ENCODE measurements at places on chromosomes 12 and 14.
A peak's percentile ranks its signal among the peaks of the same experiment; 100 is the strongest.

DNA sequence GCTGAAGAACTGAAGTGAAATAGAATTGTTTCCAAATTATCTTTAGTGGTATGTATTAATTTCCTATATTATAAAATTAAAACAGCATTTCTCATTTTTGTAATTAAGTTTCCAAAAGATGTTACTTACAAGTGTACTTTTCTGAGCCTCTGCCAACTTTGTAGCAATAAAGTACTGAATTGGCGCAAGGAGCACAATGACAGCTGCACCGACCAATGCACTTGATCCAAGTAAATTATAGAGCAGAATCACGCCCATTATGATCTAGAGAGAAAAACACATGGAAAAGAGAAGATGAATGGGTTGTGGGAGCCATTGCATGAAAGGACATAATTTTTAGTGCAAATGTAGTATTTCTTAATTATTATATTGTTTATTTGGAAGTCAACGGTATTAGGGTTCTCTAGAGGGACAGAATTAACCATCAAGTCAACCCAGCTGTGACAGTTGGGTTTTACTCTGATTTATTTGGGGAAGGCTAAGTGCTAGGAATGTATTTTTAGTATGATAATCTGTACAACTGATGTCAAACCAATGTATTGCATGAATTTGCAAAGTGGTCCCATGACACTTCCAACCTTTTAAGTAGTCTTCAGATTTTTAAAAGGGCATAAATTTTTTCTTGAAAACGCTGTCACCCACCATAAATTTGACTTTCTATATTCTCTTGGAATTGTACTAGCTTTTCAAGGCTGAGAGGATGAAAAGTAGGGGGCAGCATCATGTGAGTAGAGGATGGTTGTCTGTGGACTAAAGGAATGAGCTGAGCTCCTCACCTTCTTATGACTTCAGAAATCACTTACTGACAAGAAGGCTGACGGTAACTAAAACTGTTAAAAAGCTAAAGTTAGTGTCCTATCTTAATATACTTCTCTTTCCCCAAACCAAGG lies 33.0 kb downstream of the ABCC9 start:
- DNase-seq, result no peak

DNA sequence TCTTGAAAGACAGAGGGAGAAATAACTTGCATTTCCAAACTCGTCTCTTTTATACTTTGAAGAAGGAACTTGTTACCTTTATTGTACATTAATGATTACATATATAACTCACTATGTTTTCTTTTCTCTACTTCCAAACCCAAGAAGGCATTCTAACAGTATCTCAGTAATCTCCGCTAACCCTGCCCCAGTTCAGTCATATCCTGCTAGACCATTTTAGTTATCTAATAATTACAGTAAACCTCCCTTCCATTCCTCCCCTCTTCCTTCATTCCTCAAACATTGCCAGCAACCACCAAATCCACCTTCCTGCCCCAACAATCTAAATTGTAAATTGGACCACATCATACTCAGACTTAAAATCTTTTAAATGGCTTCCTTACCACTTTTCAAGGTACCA lies 30.6 kb downstream of the STK38L start:
- no peak for DNase-seq

DNA sequence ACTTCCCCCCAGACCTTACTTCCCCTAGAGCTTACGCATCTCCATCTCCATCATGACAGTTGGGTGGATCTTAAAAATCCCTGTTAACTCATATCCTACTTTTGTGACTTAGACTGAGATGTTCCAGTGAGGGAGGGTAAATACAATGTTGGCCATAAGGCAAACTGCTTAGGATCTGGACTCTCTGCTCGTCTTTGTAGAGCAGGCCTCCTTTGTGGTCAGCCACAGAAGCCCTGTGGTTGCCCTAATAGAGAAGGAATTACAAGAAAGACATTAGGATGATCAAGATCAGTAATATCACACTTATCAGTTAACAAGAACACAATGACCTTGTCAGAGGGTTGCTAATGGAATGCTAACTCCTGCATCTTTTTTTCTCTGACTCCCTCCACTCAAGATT lies 52.0 kb downstream of the TMEM132C start:
- DNase-seq, result no peak

GRCh38 chr14:68961781-68962584 lies 17.1 kb downstream of the ACTN1 start:
- no peak for DNase-seq

- DNase-seq, result no peak
Measured at GRCh38 chr14:104223101-104224041, 85.0 kb downstream of the KIF26A start.

GRCh38 chr12:52354200-52354599 lies 13.1 kb downstream of the KRT85 start:
- DNase-seq, result no peak

DNA sequence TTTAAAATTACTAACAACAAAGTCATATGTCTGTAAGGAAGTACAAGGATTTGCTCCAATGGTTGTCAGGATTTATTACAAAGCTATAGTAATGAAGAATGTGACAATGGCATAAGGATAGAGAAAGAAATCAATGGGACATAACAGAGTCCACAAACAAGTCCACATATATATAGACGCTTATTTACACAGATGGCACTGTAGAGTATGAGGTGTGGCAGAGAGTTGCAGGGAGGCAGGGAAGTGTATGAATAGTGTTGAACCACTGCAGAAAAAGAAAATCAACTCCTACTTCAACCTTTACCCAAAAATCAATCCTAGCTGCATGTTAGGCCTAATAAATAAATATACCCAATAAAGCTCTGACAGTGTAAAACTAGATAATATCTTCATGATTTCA lies 21.3 kb downstream of the SOS2 start:
- no peak for DNase-seq

GRCh38 chr12:89417246-89417977 lies 65.1 kb upstream of the DUSP6 start:
- DNase-seq, result no peak

GRCh38 chr12:4742416-4742970 lies 22.3 kb downstream of the GALNT8 start:
- no peak for DNase-seq

GRCh38 chr12:117193903-117194302 lies 3.6 kb upstream of the FBXO21 start:
- DNase-seq, result no peak

DNA sequence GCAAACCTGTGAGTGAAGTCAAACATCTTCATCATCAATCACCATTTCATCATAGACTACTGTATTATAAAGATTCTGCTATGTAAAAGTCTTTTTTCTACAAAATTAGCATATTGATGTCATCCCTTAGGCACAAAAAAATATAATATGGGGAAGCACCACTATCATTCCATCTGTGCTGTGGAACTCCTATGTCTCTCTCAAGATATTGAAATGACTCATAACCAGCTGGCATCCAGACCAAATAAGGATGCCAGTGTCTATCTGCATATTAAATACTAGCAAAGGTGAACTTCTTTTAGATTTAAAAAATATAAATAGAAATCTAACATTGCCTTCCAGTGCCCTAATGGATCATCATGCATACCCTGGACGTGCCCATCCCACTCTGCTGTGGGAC lies 17.9 kb upstream of the DCAF5 start:
- DNase-seq, result no peak

- no peak for DNase-seq
Measured at GRCh38 chr14:55448141-55448614, 7.8 kb upstream of the TBPL2 start.

- DNase-seq, result no peak
Measured at GRCh38 chr14:41663473-41663850, 56.8 kb downstream of the LRFN5 start.

DNA sequence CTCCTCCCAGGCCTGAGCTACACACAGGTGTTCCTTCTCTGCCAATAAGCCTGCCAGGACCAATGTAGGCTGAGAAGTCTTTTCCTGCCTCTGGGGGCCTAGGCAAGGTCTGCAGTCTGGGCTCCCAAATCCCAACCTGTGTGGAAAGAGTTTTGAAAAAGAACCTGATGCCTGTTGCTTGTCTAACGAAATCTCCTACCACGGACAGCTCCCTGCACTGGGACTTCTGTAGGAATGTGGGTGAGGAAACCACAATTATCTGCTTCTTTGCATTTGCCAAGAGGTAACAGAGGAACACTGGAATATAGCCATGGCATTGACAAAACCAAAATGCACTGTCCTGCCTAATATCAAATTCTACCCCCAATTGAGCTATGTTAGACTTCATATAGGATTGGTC lies 877.0 kb upstream of the TMEM132C start:
- no peak for DNase-seq

DNA sequence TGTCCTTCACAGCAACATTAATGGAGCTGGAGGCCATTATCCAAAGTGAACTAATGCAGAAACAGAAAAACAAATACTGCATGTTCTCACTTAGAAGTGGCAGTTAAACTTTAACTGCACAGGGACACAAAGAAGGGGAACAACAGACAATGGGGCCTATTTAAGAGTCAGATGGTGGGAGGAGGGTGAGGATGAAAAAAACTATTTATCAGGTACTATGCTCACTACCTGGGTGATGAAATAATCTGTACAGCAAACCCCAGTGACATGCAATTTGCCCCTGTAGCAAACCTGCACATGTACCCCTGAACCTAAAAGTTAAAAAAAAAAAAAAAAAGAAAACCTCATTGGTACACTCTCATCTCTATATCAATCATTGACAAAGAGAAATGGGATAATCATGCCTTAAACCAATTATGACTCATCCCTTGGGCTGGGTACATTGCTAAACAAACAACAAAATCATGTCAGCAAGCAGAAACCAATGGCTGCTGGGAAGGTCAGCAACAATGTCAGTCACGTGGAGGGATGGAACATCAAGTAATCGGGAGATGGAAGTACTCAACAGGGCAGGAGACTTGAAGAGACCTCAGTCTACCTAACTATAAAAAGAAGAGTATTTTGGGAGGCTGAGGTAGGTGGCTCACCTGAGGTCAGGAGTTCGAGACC lies 479.2 kb downstream of the RMST start:
- no peak for DNase-seq

DNA sequence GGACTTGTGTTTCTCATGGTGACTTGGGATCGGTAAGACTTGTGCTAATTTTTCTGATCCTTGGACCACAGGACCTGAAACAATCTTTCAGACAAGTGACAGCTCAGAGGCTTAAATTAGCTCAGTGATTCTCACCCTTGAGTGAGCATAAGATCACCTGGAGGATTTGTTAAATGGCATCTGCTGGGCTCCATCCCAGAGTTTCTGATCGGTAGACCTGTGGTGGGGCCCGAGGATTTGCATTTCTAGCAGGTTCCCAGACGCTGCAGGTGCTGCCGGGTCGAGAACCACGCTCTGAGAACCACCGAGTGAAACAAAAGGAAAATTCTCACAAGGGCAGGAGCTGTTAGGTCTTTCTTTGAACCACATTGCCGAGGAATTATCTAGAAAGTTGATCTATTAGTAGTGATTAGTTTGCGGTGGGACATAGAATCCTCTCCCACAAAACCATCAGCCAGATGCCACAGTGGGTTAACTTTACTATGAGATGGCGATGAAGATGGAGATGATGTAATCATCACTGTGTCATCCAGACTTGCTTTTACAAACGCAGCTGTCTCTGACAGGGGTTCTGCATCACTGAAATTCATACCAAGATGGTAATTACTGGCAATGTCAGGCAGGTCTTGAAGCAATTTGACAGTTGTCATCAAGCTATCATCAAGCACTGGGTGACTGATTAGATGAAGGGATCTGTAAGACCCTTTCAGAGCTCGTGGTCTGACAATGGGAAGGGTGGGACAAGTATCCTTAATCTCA lies 184.0 kb downstream of the AACS start:
- no peak for DNase-seq

DNA sequence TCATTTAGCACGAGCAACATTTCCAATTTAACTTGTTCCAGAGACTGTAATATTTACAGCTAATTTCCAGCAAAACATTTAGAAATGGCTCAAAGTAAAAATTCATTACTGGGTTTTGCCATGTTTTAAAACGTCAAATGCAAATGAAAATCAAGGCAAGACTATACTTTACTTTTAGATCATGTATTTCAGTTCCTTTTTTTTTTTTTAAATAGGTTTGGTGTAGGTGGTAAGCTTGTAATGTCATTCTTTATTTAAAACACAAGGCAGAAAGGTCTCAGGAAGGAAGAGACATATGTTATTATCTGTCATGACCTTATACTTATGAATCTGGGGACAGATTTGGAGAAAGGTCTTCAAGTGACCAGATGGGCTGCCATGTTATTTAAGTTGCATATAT lies 54.1 kb downstream of the GRIP1 start:
- DNase-seq, result no peak

DNA sequence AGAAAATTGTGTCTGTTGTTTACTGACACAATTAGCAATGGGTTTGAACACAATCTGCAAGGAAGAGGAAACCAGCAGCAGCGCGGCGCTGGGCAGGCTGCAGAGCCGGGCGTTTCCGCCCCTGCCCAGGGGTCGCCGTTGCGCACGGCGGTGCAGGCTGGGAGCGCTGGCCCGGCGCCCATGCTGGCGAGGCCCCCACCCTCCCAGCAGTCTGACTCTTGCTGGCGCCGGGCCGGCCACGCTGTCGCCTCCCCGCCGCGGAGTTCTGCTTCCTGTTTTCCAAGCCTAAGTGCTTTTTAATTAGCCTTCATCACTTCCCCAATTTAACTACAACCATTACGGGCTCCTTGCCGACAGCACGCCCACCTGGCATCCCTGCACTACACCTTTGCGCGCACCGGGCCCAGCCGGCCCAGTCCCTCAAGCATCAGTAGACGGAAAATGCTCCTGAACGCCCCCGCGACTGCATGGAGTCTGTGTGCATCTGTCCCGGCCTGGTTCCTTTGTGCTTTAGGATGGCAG lies 212.1 kb downstream of the GXYLT1 start:
- peak; percentile 17 for DNase-seq

- no peak for DNase-seq
Measured at GRCh38 chr14:47790477-47790876, 115.1 kb upstream of the MDGA2 start.

DNA sequence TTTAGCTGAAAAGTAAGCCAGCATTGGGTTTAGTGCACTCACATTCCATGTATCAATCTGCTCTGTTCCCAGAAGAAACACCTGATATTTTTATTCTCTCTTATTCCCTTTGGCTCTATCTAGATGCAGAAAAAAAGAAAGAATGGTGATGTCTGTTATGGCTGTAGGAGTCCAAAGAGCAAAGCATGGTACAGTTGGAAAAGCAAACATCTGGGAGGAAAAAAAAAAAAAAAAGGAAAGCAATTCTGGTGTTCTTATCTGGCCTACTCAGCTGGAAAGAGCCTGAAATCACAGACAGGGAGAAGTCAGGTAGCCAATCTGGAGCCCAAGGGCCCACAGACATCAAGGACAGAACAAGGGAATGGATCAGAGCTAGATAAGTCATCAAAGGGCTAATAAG lies 293.9 kb downstream of the DUSP6 start:
- DNase-seq, result no peak

- no peak for DNase-seq
Measured at GRCh38 chr12:38666425-38666824, 239.0 kb downstream of the CPNE8 start.

GRCh38 chr14:105087308-105087962 lies 22.2 kb upstream of the GPR132 start:
- no peak for DNase-seq

- DNase-seq, result no peak
Measured at GRCh38 chr12:106174876-106175275, 36.1 kb upstream of the NUAK1 start.

- no peak for DNase-seq
Measured at GRCh38 chr12:17642340-17642650, 447.7 kb downstream of the RERGL start.
